ENCODE measurements at places on chromosomes 1 and 21.

GRCh38 chr1:31583082-31583994 lies 7.0 kb downstream of the TINAGL1 start:
- H3K4me1 ChIP-seq, result peaks cover 62% of the 10 kb centered on the region
- H3K27ac ChIP-seq, result peak overlapping the region; percentile 97
- peaks cover 36% of the 10 kb centered on the region for H3K36me3 ChIP-seq
- DNase-seq, result no peak
- no peaks in the 10 kb centered on the region for H3K27me3 ChIP-seq
- peak overlapping the region; percentile 91 for H3K4me3 ChIP-seq

GRCh38 chr1:158212320-158212719 lies 31.6 kb downstream of the CD1D start:
- H3K4me3 ChIP-seq, result no peak overlapping the region
- no peak for DNase-seq
- H3K36me3 ChIP-seq, result no peaks in the 10 kb centered on the region
- no peaks in the 10 kb centered on the region for H3K4me1 ChIP-seq
- no peak overlapping the region for H3K27ac ChIP-seq

DNA sequence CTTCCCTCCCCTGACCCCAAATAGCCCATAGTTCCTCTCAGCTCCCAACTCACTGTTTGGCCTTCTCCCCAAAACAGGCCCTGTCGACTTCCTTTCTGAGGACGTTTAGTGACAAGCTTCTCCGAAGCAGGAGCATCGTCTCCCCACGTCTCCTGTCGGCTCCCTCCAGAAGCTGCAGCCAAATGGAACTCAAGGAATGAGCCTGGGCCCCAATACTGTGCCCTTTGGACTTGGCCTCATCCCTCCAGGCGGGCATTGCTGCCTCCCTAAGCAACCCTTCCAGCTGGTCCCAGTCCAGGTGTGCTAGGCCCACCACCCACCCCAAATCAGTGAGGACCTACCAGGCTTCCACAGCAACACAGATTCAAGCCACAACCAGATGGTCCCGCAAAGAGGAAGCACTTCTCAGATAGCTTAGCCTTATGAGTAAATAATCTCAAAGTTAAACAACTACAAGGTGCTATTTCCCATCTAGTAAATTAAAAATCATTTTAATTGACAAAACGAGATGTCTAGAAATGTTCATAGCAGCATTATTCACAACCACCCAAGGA lies 33.0 kb downstream of the ACOT7 start:
- H3K27me3 ChIP-seq, result no peaks in the 10 kb centered on the region
- DNase-seq, result no peak
- H3K4me3 ChIP-seq, result no peak overlapping the region
- peaks cover 18% of the 10 kb centered on the region for H3K4me1 ChIP-seq
- H3K36me3 ChIP-seq, result no peaks in the 10 kb centered on the region

DNA sequence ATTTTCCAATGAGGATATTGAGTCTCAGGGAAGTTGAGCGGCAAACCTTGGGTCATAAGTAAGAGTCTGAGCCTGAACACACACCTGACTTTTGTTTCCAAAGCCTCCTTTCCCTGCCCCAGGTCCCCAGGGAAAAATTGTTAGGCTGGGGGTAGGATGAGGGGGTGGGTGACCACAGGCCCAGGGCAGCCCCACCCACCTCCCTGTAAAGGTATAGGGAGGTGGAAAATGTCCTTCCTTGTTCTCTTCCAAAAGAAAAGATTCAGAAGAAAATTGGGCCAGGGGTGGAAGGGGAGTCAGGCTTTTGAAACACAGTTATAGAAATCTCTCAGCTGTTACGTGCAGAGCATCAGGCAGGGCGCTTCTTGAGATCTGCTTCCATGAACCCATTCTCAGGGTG lies 129.7 kb upstream of the NGF start:
- no peaks in the 10 kb centered on the region for H3K27me3 ChIP-seq
- no peak overlapping the region for H3K27ac ChIP-seq
- no peaks in the 10 kb centered on the region for H3K4me1 ChIP-seq
- H3K4me3 ChIP-seq, result no peak overlapping the region

DNA sequence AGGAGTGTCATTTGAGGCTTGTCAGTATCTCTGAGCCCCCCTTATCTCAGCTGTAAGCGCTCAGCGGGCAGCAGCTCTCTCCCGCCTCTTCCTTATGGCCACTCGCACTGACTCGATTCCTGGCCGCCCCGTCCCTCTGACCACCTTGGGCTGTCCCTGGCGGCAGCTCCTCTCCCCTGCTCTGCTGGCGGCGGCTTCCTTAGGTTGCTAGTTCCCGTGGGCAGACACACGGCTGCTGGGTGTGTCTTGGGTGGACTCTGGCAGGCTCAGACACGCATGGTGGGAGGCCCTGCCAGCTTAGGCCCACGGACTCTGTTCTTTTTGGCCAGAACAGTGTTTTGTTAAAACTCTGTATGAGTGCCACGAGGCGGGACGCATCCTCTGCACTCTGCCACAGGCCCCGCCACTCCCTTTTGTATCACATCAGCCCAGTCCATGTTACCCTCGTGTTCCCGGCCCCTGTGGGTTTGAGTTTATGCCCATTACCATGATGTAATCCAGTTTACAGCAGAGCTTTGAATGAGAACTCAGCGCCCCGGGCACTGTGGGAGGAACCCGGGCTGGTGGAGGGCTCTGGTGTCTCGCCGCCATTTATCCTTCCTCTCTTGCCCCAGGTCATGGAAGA lies 45.9 kb downstream of the COQ8A start:
- DNase-seq, result no peak
- no peaks in the 10 kb centered on the region for H3K27me3 ChIP-seq
- H3K4me3 ChIP-seq, result no peak overlapping the region
- H3K27ac ChIP-seq, result no peak overlapping the region

Data from thoracic aorta (tissue), 2 donors.